Kidney tubule cell (primary cell): ENCODE measurements at places on chromosomes 2 and 18.

DNA sequence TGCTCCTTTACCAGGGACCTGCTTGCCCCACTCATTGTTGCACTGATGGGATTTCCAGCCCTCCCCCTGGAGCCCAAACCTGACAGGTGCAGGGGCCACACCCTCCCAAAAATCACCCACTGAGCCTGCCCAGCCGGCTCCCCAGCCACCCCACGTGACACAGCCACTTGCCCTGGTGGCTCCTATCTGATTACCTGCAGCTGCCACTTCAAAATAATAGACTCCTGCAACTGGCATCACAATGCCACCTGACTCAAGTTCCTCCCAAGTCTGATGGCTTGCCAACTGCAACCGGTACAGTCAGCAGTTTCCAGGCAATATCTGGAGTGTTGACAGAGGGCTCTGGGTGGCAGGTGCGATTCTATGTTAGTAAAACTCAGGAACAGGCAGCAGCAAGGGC is 66.2 kb downstream of the CRACDL start:
- peak; percentile 50 for DNase-seq

- no peak for DNase-seq
Observed at GRCh38 chr18:25553631-25554263, 201.8 kb upstream of the ZNF521 start.

DNA sequence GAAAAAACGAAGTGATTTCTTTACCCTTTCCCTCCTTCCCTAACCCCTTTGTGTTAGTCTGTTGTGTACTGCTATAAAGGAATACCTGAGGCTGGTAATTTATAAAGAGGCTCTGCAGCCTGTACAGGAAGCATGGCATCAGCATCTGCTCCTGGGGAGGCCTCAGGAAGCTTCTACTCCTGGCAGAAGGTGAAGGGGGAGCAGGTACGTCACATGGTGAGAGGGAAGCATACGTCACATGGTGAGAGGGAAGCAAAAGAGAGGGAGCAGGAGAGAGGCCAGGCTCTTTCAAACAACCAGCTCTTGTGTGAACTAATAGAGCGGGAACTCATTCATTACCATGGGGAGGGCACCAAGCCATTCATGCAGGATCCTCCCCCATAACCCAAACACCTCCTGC is 126.2 kb downstream of the CAPN13 start:
- DNase-seq = no peak

DNA sequence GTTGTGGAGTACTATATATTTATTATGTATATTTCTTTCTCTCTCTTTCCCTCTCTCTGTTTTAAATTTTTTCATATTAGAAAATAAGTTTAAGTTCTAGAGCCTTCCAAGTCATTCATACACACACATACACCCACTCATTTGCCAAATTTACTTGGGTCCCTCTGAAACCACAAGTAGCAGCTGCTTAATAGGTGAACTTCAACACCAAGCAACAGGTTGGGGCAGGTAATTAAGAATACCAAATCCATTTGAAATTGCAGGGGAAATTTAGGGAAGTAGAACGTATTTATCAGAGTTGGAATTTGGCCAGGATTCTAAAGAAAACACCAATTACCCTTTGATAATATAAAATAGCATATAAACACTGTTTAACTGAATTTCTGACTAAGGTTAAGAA is 75.0 kb upstream of the RBBP8 start:
- no peak for DNase-seq

DNA sequence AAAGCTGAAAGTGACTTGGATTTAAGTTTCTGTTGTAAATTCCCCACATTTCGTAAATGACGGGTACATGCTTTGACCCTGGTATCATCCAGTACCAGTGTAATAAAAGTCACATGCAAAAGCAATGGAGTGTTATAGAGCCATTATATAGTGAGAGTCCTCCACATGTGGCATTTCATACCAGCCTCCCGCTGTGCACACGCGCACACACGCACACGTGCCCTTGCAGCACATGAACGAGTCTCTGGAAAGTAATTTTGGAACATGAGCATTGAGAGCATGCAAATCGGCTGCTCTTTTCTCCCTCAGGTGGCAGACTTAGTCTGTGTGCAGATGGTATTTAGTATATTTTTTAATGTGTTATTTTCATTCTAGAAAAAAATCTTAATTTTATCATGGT is 198.1 kb downstream of the ZNF407 start:
- no peak for DNase-seq

DNA sequence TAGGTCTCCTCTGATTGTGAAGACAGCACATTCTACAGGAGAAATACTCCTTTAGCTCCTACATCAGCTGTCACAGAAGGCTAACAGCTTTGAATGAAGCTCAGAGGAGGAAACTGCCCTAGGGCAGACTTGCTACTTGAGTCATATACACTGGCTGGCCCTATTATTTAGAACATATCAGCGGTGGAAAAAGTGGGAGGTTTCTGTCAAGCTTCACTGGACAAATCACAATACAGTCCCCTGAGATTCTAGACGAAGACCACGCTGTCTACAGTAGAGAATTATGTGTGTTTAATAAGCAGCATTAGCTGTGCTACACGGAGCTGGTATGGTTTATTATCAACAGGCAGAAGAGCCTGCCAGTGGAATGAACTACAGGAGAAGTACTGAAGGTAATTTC is 230.9 kb upstream of the FSIP2 start:
- DNase-seq = peak; percentile 2

GRCh38 chr18:34598120-34598635 is 111.9 kb upstream of the DTNA start:
- no peak for DNase-seq

DNA sequence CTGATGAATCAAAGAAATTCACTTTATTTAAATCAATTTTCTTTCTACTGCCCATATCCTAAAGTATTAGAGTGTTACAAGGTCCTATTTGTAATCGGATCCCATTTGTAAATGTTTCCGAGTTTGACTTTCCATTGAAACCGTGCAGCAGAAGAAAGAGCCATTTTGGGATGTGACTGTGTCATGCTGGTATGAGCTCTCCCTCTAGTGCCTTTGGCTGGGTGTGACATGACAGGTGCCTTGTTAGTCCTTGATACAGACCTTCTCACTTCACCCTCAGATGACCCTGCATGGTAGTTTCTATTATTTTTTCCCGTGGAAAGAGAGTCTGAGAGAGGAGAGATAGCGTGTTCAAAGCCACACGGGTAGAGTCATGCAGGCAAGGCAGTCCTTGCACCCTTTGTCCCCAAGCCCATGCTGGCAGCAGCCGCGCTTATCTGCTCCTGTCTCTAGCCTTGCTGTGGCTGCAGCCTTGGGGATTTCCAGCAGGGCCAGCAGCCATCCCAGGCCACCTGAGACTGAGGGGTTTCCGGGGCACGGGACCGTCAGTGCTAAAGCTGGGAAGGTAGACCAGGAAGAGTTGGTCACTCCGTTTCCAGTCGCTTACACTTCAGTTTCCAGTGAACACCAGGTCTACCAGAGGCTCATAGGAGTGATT is 21.4 kb downstream of the CHMP1B start:
- DNase-seq = peak; percentile 62

- no peak for DNase-seq
Observed at GRCh38 chr2:180385601-180386201, 378.6 kb upstream of the CWC22 start.

DNA sequence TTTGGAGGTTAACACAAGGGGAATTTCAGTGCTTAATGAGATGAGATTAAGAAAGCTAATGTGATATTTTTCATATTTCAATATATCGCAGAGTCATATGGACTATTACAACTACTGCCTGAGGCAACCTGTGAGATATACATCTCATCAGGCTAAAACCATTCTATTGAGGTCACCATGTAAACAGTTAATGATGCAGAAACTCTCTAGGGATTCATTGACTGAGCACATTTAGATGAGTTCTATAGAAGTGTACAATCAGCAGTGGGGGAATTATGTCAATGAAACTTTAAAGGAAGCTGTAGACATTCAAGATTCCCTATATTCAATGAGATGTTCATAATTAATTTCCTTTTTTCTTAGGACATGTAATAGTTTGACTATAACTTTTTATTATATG is 687.4 kb upstream of the SYT4 start:
- no peak for DNase-seq

GRCh38 chr2:232324778-232325177 is 53.8 kb upstream of the ALPP start:
- DNase-seq = no peak

- DNase-seq = no peak
Observed at GRCh38 chr2:201203916-201204654, 21.1 kb downstream of the CASP10 start.

GRCh38 chr2:26169226-26169625 is 3.7 kb upstream of the GAREM2 start:
- no peak for DNase-seq

DNA sequence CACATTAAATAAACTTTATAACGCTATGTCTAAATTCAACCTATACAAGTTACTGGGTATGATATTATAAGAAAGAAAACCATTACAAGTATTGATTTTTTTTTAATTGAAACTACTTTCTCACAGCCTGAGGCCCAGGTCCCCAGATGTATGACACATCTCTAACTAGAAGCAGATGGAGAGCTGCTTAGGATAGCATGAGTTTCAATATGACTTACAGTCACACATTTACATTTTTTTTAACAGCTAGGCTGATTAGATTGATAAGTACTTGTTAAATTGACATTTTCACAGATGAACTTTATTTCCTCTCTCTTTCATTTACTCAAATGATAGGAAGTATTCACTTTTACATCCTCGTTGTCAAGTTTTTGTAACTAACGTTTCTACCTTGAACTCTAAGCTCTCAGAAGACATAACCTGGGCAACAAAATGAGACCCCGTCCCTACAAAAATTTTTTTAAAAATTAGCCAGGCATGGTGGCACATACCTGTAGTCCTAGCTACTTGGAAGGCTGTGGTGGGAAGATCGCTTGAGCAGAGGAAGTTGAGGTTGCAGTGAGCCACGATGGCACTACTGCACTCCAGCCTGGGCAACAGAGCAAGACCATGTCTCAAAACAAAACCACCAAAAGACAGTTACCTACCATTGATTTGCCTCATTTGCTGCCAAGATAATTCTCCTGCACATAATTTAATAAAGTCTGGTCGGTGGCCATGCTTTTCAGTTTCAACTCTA is 52.4 kb downstream of the STK39 start:
- no peak for DNase-seq

DNA sequence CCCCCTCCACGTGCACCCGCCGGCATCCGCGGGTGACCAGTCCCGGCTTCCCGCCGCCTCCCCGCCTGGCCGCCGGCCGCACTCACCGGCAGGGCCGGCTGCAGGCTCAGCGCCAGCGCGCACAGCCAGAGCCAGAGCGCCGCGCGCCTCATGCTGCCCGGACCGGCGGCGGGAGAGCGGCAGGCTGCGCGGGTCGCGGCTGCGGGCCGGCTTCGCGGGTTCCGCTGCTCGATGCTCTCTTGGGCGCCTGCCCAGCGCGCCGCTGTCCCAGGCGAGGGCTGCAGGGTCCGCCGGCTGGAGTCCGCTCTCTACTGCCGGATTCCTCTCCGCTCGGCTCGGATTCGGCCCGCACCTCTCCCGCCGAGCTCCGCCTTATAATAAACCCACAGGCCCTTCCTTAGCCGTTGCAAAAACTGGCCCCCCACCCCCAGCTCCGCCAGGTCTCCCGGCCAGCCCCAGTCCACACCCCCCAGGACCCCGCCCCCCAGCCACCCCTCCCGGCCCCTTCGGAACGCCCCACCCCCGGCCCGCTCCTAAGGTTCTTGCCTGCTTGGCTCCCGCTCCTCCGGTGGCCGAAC is at the start of gene SDC1:
TSS of gene SDC1 (minus strand) at position 415 of the 578 bp plus-strand sequence. CDS start at position 152, 263 bp downstream.
- DNase-seq = peak; percentile 65

- DNase-seq = peak; percentile 18
Observed at GRCh38 chr2:151063271-151063670, 198.4 kb downstream of the RBM43 start.

- no peak for DNase-seq
Observed at GRCh38 chr2:40030456-40030975, 251.5 kb upstream of the THUMPD2 start.

DNA sequence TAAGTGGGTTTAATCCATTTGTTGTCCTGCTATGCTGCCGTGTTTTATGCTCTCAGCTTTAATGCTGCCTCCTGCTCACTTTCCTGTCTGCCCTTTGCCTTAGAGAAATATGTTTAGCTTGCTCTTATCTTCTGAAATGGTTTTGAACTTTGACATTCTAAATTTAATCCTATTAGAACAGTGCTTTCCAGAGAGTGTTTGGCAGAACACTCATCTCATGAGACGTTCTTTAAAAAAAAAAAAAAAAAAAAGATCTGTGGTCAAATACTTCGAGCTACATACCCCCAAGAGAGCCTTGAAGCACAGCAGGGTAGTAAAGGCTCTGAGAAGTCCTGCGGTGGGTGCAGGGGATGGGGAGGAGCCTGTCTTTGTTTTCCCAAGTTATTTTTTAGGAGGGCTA is 161.3 kb downstream of the SPP2 start:
- no peak for DNase-seq

GRCh38 chr2:185372188-185372587 is 366.4 kb upstream of the FSIP2 start:
- DNase-seq = peak; percentile 47

DNA sequence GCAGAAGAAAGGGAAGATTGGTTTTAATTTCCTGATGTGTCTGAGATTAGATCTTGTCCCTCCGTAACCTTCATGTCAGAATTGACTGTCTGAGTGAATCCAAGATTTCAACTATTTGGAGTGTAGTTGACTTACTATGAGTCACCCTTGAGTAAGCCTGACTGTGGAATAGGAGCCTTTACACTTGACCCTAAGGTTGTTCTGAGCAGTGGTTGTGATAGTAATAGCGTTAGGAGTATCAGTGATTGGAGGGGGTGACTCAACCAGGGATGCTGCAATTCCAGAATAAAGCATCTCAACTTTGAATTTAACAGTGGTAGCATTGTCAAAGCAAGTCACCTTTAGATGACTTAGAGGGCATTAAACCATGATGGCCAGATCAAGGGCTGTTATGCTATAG is 979.5 kb upstream of the FAM98A start:
- peak; percentile 80 for DNase-seq

DNA sequence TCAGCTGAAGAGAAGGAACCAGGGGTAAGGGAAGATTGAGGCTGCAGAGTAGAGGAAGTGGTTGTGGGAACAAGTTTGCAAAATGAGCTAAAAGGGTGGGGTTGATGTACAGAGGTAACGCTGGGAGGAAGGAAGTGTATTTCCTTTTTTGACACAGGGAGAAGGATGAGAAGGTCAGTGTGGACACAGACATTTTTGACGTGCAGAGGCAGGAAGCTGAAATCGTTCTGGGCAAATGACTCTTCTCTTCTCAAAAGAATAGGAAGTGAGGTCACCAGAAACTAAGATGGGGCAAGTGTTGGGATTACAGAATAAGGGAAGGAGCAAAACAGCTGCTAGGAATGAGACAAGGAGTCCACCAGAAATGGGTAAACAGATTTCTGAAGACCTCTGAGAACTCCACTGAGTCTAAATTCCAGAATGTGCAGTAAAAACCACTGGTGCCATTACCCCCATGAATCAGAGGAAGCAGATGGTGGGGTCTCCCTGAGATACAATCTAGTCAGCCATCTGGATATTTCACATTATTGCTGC is 20.0 kb upstream of the RNF149 start:
- peak; percentile 35 for DNase-seq
